OCI-LY7 (cell line): ENCODE measurements at places on chromosomes 2 and 18. TPM values are rescaled to one million over a fixed set of nuclear protein-coding genes. Genes with fewer than 3 reads are reported as not detected.
A peak's percentile ranks its signal among the peaks of the same experiment; 100 is the strongest.

NAT8 gene
- not detected in 2 replicates for total RNA-seq

HNRNPA3 gene
- 450 and 472 TPM in 2 replicates for total RNA-seq

PLB1 gene
- total RNA-seq = not detected in 2 replicates

- no peak for DNase-seq
Measured at GRCh38 chr2:230016844-230017243, 51.9 kb downstream of the SLC16A14 start.

DNA sequence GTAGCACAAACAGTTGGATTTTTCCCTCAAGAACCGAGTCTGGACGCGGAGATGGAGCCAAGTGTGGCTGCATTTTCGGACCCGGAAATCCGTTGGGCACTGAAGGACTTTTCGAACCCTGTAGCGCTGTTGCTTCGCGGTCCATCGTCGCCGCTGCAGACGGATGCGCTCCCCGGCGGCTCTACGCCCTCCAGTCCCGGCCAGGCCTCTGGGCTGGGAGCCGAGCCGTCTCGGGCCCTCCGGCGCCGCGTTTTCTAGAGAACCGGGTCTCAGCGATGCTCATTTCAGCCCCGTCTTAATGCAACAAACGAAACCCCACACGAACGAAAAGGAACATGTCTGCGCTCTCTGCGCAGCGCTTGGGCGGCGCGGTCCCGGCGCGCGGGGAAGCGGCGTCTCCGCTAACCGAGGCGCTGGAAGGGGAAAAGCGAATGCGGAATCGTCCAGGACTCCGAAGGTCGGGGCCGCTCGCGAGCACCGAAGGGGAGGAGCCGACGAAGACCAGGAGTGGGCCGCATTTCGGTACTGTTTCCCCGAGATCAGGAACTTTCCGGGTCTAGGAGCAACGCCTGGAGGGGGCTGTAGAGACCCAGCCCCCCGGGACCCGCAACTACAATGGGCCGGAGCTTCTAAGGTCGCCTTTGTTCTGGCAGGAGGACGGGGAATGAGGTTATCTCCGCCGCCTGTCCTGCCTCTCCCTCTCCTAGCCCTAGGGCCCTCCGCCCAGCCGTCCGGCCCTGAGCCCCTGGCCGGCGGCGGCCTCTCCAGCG, 3.2 kb downstream of the EMX1 start:
- DNase-seq = no peak

DNA sequence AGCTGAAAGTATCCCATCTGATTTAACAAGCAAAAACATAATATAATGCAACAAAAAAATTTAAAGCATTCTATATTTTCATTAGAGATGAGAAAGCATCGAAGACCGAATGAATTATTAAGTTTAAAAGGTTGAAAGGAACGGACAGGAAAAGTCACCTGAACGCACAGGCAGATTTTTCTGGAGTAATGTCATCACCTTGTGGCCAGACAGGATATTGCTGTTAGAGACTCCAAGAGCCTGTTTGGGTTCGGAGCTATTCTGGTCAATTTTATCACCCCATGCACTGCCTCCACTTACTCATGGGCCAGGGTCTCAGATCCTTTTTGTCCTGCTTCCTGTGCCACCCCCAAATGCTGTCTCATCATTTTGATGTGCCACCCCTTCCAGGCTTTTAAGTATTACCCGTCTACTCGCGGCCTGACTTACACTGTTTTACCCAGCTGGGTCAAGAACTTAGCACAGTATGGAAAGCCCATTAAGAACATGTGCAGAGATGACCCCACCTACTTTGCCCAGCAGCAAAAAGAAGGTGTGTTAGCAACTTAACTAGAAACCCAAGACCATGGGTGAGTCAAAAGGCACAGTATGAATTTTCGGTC, 27.3 kb downstream of the GKN2 start:
- DNase-seq = peak; percentile 79

- DNase-seq = no peak
Measured at GRCh38 chr2:203596183-203596582, 61.1 kb upstream of the RAPH1 start.

DNA sequence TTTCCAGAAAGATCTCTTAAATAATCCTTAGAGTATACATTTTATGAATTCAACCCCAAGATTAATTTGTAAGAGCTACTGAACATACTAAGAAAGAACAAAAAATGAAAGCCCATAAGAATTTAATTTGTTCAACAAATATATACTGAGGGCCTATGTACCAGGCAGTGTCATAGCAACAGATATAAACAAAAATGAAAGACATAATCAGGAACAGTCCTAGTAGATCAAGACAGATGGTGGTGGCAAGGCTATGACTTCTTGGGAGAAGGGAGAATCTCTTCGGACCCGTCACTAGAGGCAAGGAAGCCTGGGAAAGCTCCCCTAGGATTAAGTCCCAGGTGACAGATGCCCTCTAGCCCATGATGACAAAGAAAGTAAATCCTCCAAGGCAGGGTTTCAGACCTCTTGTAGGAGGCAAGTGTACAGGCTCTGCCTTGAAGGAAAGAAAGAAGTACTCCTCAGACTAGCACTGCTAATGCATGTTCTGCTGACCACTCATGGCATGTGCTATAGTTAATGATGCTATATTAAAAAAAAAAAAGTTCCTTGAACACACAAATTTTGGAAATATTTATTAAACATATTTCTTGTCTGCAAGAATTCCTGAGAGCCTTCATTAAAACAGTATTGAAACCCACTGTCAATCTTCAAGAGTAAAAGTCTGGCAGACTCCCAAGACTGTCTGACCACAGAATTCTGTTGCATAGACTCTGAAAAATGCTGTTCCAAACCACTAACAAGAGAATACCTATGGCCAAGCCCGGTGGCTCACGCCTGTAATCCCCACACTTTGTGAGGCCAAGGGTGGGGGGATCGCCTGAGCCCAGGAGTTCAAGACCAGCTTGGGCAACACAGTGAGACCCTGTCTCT, 31.5 kb downstream of the NOL10 start:
- no peak for DNase-seq

- no peak for DNase-seq
Measured at GRCh38 chr2:24863641-24864040, 56.4 kb downstream of the ADCY3 start.
